Naive thymus-derived CD4-positive, alpha-beta T cell (primary cell): ENCODE measurements at places on chromosomes 6 and 20. TPM values are rescaled to one million over a fixed set of nuclear protein-coding genes. Genes with fewer than 3 reads are reported as not detected.

DNA sequence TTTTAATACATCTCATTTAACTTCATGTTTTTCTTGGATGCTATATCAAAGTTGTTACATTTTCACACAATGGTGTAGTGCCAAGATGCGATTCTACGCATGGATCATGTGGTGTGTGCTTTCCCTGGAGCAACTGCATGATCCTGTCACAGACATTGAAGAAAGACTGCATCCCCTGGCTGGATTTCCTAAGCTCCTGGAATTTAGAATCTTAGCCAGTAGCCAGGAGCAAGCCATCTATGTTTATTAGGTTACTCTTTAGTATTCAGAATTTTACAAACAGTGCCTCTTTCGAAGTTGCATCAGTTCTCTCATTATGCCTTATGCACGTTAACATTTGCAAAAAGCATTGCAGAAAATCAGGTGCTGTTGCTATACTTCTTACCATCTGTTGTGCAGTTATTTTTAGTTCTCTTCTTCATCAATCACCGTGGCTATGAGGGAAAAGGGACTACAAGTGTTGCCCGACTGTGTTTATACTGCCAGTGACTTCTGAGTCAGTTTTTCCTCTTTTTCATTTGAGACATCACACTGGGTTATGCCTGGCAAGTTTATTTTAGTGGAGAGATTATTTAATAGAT lies 584.2 kb downstream of the BCKDHB start:
- H3K4me3 ChIP-seq = no peak overlapping the region
- H3K27ac ChIP-seq = no peak overlapping the region
- no peaks in the 10 kb centered on the region for H3K27me3 ChIP-seq
- no peaks in the 10 kb centered on the region for H3K4me1 ChIP-seq
- H3K36me3 ChIP-seq = no peaks in the 10 kb centered on the region

- no peak overlapping the region for H3K27ac ChIP-seq
- no peaks in the 10 kb centered on the region for H3K36me3 ChIP-seq
- H3K4me3 ChIP-seq = no peak overlapping the region
- no peaks in the 10 kb centered on the region for H3K4me1 ChIP-seq
- DNase-seq = no peak
- no peaks in the 10 kb centered on the region for H3K27me3 ChIP-seq
Observed at GRCh38 chr6:112195166-112195565, 59.2 kb downstream of the LAMA4 start.

CRNKL1 gene
- total RNA-seq = 32.1 TPM

LHFPL5 gene
- not detected for total RNA-seq

DNA sequence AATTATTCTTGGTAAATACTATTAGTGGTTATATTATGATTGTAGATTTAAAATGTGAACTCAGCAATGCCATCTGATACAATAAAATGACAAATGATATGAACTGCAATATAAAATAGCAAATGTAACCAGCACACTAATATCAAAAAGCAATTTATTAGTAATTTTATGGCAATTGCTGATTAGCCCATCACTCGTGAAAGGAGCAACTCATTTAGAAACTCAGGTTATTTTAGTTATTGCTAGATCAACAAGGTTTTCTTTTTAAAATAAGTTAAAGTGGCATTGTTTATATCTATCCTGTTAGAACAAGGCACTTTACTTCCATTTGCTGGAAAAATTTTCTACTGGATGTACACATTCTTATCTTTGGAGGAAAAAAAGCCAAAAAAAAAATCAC lies 18.4 kb upstream of the MCUR1 start:
- H3K4me3 ChIP-seq = no peak overlapping the region
- no peak overlapping the region for H3K27ac ChIP-seq
- no peaks in the 10 kb centered on the region for H3K27me3 ChIP-seq
- H3K36me3 ChIP-seq = no peaks in the 10 kb centered on the region

GRCh38 chr20:4569092-4569491 lies 152.6 kb upstream of the PRND start:
- no peak overlapping the region for H3K4me3 ChIP-seq
- H3K36me3 ChIP-seq = no peaks in the 10 kb centered on the region
- H3K4me1 ChIP-seq = no peaks in the 10 kb centered on the region
- H3K27me3 ChIP-seq = no peaks in the 10 kb centered on the region
- DNase-seq = no peak
- no peak overlapping the region for H3K27ac ChIP-seq

DNA sequence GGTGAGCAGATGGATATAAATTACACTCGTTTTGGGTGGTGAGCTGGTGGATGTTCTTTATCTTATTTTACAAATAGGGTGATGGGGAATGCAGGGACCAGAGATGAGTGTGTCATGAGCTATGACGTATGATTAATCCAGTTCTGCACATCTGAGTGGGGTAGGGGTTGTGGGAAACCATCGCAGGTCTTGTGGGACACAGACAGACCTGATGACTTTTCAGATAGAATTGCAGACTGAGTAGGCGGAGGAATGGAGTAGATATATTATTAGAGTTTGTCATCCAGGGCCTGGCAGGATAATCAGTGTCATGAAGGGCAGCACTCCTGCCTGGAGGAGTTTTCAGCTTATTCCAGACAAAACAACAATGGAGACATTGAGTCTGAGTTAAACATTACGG lies 12.9 kb upstream of the DSP start:
- no peaks in the 10 kb centered on the region for H3K4me1 ChIP-seq
- DNase-seq = no peak
- H3K27me3 ChIP-seq = no peaks in the 10 kb centered on the region
- no peak overlapping the region for H3K4me3 ChIP-seq
- no peak overlapping the region for H3K27ac ChIP-seq

DNA sequence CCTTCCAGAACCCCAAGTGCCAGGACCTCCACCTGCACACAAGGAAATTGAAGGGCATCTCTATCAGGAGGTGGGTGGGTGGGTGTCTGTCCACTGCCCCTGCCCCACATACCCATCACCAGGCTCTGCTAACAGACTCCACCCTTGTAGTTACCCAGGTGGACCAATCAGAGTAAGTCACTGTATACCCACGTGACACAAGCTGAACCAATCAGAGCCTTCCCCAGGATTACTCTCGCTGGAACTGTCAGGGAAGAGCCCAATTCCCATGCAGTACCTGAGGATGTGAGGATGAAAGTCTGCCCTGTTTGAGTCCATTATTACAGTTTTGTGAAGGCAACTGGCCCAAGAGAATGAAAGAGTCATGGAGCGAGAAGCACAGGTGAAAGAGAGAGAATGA lies 4.2 kb downstream of the OCSTAMP start:
- H3K36me3 ChIP-seq = no peaks in the 10 kb centered on the region
- no peak overlapping the region for H3K27ac ChIP-seq
- no peaks in the 10 kb centered on the region for H3K27me3 ChIP-seq

SMLR1 gene
- not detected for total RNA-seq

SDHAF4 gene
- 12.8 and 14.5 TPM in 2 replicates for total RNA-seq

- H3K4me3 ChIP-seq = peak overlapping the region; percentile 67
- H3K36me3 ChIP-seq = no peaks in the 10 kb centered on the region
- DNase-seq = peak; percentile 55
- no peaks in the 10 kb centered on the region for H3K27me3 ChIP-seq
Observed at GRCh38 chr6:157235600-157236039, 87.7 kb downstream of the TMEM242 start.

GJA10 gene
- not detected for total RNA-seq

CRIP3 gene
- total RNA-seq = 7.4 TPM

GRCh38 chr20:53445932-53446331 lies 147.7 kb downstream of the ZNF217 start:
- no peak overlapping the region for H3K27ac ChIP-seq
- no peaks in the 10 kb centered on the region for H3K36me3 ChIP-seq
- DNase-seq = no peak
- H3K27me3 ChIP-seq = no peaks in the 10 kb centered on the region
- H3K4me1 ChIP-seq = no peaks in the 10 kb centered on the region

PKIB gene
- total RNA-seq = 0.86 TPM

GRCh38 chr20:37702403-37703034 lies 8.7 kb downstream of the CTNNBL1 start:
- H3K36me3 ChIP-seq = no peaks in the 10 kb centered on the region
- no peak for DNase-seq
- H3K4me1 ChIP-seq = no peaks in the 10 kb centered on the region
- H3K4me3 ChIP-seq = no peak overlapping the region
- no peak overlapping the region for H3K27ac ChIP-seq

WFDC12 gene
- total RNA-seq = not detected in 2 replicates

PPIL4 gene
- total RNA-seq = 21.0 and 22.1 TPM in 2 replicates

- H3K27ac ChIP-seq = no peak overlapping the region
- H3K4me1 ChIP-seq = no peaks in the 10 kb centered on the region
- DNase-seq = no peak
- H3K36me3 ChIP-seq = no peaks in the 10 kb centered on the region
- no peaks in the 10 kb centered on the region for H3K27me3 ChIP-seq
Observed at GRCh38 chr6:79635232-79635543, 4.1 kb downstream of the SH3BGRL2 start.

- H3K27me3 ChIP-seq = no peaks in the 10 kb centered on the region
- no peaks in the 10 kb centered on the region for H3K4me1 ChIP-seq
- H3K4me3 ChIP-seq = no peak overlapping the region
- H3K27ac ChIP-seq = no peak overlapping the region
- H3K36me3 ChIP-seq = no peaks in the 10 kb centered on the region
Observed at GRCh38 chr6:51339728-51340127, 521.1 kb downstream of the TFAP2B start.

OPRL1 gene
- total RNA-seq = 6.1 TPM

MUC22 gene
- total RNA-seq = not detected

IL20RA gene
- total RNA-seq = not detected in 2 replicates

DNA sequence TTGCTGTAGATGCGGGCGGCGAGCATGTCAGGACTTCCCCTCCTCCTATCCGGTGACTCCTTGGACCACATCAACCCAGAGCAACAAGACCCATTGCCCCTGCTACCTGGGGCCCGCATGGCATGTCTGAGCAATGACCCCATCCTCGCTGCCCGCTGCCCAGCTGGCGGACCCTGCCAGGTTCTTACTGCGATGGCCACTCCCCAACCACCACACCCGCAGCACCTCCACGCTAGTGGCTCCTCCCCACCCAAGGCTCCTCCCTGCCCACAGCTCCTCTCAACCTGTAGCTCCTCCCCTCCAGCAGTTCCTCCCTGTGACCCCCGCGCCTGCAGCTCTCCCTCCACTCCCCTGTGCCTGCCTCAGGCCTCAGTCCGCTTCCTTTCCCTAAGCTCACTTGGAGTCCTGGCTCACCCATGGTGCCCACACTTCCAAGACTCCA lies 17.6 kb upstream of the SERPINB9 start:
- no peak overlapping the region for H3K4me3 ChIP-seq
- DNase-seq = no peak
- no peaks in the 10 kb centered on the region for H3K4me1 ChIP-seq
- no peak overlapping the region for H3K27ac ChIP-seq

SKIC2 gene
- total RNA-seq = 85.6 and 87.0 TPM in 2 replicates

- H3K27ac ChIP-seq = no peak overlapping the region
- H3K4me3 ChIP-seq = no peak overlapping the region
- peaks cover 30% of the 10 kb centered on the region for H3K36me3 ChIP-seq
Observed at GRCh38 chr20:35871259-35871771, 83.0 kb downstream of the SCAND1 start.

SLC13A3 gene
- 0.48 TPM in 1 of 2 replicates, not detected in the other for total RNA-seq

GRCh38 chr20:1462834-1463233 lies 3.8 kb downstream of the NSFL1C start:
- H3K27me3 ChIP-seq = no peaks in the 10 kb centered on the region
- DNase-seq = no peak
- peaks cover 26% of the 10 kb centered on the region for H3K4me1 ChIP-seq
- no peak overlapping the region for H3K27ac ChIP-seq

CD40 gene
- total RNA-seq = 1.7 and 2.1 TPM in 2 replicates

ADGRB3 gene
- not detected for total RNA-seq

GRCh38 chr6:147099974-147100373 lies 104.2 kb upstream of the STXBP5 start:
- H3K36me3 ChIP-seq = no peaks in the 10 kb centered on the region
- no peak overlapping the region for H3K4me3 ChIP-seq
- H3K4me1 ChIP-seq = peaks cover 3% of the 10 kb centered on the region
- no peaks in the 10 kb centered on the region for H3K27me3 ChIP-seq
- DNase-seq = no peak

LAMA2 gene
- total RNA-seq = 0.59 TPM

GRCh38 chr6:11729076-11729475 lies 49.5 kb downstream of the ADTRP start:
- peak overlapping the region; percentile 41 for H3K4me3 ChIP-seq
- peak; percentile 69 for DNase-seq
- H3K27me3 ChIP-seq = no peaks in the 10 kb centered on the region
- H3K27ac ChIP-seq = peak overlapping the region; percentile 87

DNA sequence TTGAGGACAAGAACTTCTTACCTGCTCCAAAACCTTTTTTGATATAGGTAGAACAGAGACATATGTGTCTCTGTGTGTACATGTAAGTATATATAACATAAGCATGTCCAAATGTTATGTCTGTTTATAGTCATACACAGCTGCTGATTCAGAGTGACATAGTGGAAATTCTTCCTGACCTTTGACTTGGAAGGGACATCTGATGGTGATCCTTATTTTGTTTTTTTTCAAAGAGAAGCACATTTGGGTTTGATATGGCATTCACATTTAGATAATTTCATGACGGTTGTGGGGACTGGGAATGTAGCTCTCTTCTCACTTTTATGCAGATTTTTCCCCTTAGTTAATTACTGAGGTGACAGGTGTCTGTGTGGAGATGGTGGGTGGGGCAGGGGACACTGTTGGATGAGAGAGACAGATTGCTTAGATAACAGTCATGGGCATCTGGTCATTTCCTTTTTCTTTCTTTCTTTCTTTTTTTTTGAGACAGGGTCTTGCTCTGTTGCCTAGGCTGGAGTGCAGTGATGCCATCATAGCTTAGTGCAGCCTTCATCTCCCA lies 39.0 kb downstream of the FARS2 start:
- H3K4me3 ChIP-seq = no peak overlapping the region
- H3K27me3 ChIP-seq = no peaks in the 10 kb centered on the region
- no peaks in the 10 kb centered on the region for H3K36me3 ChIP-seq
- H3K27ac ChIP-seq = no peak overlapping the region
- DNase-seq = no peak

GTSF1L gene
- total RNA-seq = 1.4 TPM
